ENCODE measurements at places on chromosomes 12 and 14. TPM values are rescaled to one million over a fixed set of nuclear protein-coding genes. Genes with fewer than 3 reads are reported as not detected.

- no peak overlapping the region for H3K27ac ChIP-seq
- no peak for DNase-seq
- no peaks in the 10 kb centered on the region for H3K36me3 ChIP-seq
- no peak overlapping the region for H3K4me3 ChIP-seq
- H3K27me3 ChIP-seq, result no peaks in the 10 kb centered on the region
Measured at GRCh38 chr14:57526942-57527341, 33.3 kb upstream of the CCDC198 start.

DNA sequence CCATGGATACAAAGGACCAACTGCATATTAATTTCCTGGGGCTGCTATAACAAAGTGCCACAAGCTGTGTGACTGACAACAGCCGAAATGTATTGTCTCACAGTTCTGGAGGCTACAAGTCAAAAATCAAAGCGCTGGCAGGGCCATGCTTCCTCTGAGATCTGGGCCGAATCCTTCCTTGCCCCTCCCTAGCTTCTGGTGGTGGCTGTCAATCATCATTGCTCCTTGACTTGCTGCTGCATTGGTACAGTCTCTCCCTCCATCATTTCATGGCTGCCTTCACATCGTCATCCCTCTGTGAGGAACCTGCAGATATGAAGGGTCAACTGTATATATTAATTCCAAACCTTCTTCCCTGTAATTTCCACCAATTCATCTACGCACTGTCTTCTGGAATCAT is 118.3 kb downstream of the EXOC5 start:
- no peaks in the 10 kb centered on the region for H3K36me3 ChIP-seq
- no peak overlapping the region for H3K4me3 ChIP-seq
- no peaks in the 10 kb centered on the region for H3K4me1 ChIP-seq
- no peaks in the 10 kb centered on the region for H3K27me3 ChIP-seq
- H3K27ac ChIP-seq, result no peak overlapping the region

- no peak overlapping the region for H3K4me3 ChIP-seq
- H3K27ac ChIP-seq, result no peak overlapping the region
- H3K36me3 ChIP-seq, result no peaks in the 10 kb centered on the region
- no peak for DNase-seq
- no peaks in the 10 kb centered on the region for H3K27me3 ChIP-seq
Measured at GRCh38 chr12:89994911-89995310, 286.3 kb upstream of the ATP2B1 start.

- no peak overlapping the region for H3K4me3 ChIP-seq
- DNase-seq, result no peak
- no peaks in the 10 kb centered on the region for H3K36me3 ChIP-seq
Measured at GRCh38 chr14:99134516-99135046, 137.4 kb downstream of the BCL11B start.

- DNase-seq, result no peak
- peak overlapping the region; percentile 95 for H3K27ac ChIP-seq
- H3K4me1 ChIP-seq, result peaks cover 58% of the 10 kb centered on the region
- no peak overlapping the region for H3K4me3 ChIP-seq
- no peaks in the 10 kb centered on the region for H3K36me3 ChIP-seq
Measured at GRCh38 chr12:6425590-6426531, 18.9 kb upstream of the CD27 start.

- no peaks in the 10 kb centered on the region for H3K36me3 ChIP-seq
- no peaks in the 10 kb centered on the region for H3K27me3 ChIP-seq
- DNase-seq, result no peak
- no peak overlapping the region for H3K4me3 ChIP-seq
- no peak overlapping the region for H3K27ac ChIP-seq
- no peaks in the 10 kb centered on the region for H3K4me1 ChIP-seq
Measured at GRCh38 chr14:77485901-77486678, 12.5 kb downstream of the ISM2 start.

DNA sequence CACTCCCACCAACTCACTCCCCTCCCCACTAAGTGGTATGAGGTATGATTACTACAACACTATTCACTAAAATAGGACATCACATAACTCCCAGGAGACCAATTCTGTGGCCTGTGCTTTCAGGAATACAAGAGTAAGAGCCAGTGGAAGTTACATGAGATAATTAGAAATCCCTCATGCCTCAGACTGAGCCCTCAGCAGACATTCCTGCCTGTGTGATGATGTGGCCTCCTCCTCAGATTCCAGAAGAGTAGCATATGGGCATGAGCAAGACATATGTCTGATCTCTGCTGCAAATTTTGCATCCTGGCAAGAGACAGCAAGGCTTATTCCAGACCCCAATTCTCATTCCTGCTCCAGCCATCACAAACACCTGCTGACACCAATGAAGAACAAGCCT is 46.0 kb upstream of the BMP4 start:
- H3K4me1 ChIP-seq, result no peaks in the 10 kb centered on the region
- no peak overlapping the region for H3K27ac ChIP-seq
- no peaks in the 10 kb centered on the region for H3K27me3 ChIP-seq
- no peaks in the 10 kb centered on the region for H3K36me3 ChIP-seq
- DNase-seq, result no peak
- H3K4me3 ChIP-seq, result no peak overlapping the region

The SMCO3 gene
- total RNA-seq, result not detected

GRCh38 chr12:113559466-113559865 is 87.8 kb upstream of the LHX5 start:
- no peaks in the 10 kb centered on the region for H3K4me1 ChIP-seq
- no peak for DNase-seq
- no peak overlapping the region for H3K27ac ChIP-seq
- no peaks in the 10 kb centered on the region for H3K27me3 ChIP-seq
- no peak overlapping the region for H3K4me3 ChIP-seq

DNA sequence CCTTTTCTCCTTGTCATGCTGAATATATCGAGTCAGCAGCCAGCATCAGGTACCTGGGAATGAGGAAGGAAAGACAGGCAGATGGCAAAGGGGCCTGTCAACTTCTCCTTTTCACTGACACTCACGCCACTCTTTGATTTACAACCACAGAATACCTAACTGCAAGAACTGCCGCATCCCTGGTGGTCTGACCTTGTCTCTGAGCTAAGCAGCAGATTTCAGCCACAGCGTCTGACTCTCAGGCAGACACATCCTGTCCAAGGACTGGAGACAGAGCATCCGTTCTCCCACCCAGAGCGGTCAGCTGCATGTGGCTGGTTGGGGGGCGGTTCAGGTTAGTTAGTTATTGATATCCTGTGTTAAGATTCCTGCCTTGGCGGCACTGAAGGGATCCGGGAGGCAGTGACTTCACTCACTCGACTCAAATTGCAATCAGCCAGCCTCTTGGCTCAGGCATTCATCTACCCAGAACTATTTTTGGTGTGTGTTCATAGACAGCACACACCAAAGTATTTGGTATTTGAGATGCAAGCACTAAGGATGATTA is 11.2 kb upstream of the MAP1LC3B2 start:
- H3K27ac ChIP-seq, result no peak overlapping the region
- no peaks in the 10 kb centered on the region for H3K36me3 ChIP-seq
- H3K27me3 ChIP-seq, result peaks cover 2% of the 10 kb centered on the region
- H3K4me1 ChIP-seq, result no peaks in the 10 kb centered on the region
- DNase-seq, result no peak

The KRT82 gene
- not detected for total RNA-seq

GRCh38 chr12:53703756-53704155 is 23.5 kb downstream of the CALCOCO1 start:
- H3K4me1 ChIP-seq, result no peaks in the 10 kb centered on the region
- H3K27ac ChIP-seq, result no peak overlapping the region
- no peaks in the 10 kb centered on the region for H3K36me3 ChIP-seq
- peaks cover 80% of the 10 kb centered on the region for H3K27me3 ChIP-seq
- DNase-seq, result no peak

The SLC35E3 gene
- total RNA-seq, result 8.2 TPM

The SERPINA10 gene
- total RNA-seq, result not detected

GRCh38 chr14:83342590-83342989 is 1808.9 kb upstream of the SEL1L start:
- H3K27me3 ChIP-seq, result no peaks in the 10 kb centered on the region
- H3K27ac ChIP-seq, result no peak overlapping the region
- no peaks in the 10 kb centered on the region for H3K4me1 ChIP-seq
- H3K4me3 ChIP-seq, result no peak overlapping the region

- peaks cover 5% of the 10 kb centered on the region for H3K4me1 ChIP-seq
- DNase-seq, result no peak
- H3K27ac ChIP-seq, result no peak overlapping the region
- no peaks in the 10 kb centered on the region for H3K27me3 ChIP-seq
Measured at GRCh38 chr12:7951671-7952070, 15.7 kb upstream of the SLC2A3 start.

GRCh38 chr12:103705927-103706326 is 118.9 kb downstream of the STAB2 start:
- no peak for DNase-seq
- H3K27ac ChIP-seq, result no peak overlapping the region
- H3K36me3 ChIP-seq, result no peaks in the 10 kb centered on the region
- H3K27me3 ChIP-seq, result peaks cover 9% of the 10 kb centered on the region

- H3K36me3 ChIP-seq, result no peaks in the 10 kb centered on the region
- H3K4me1 ChIP-seq, result peaks cover 14% of the 10 kb centered on the region
- peak within 1 kb of the TSS; percentile 62 for H3K4me3 ChIP-seq
- no peak within 1 kb of the TSS for H3K27ac ChIP-seq
- peak; percentile 55 for DNase-seq
Measured at GRCh38 chr14:104977681-104978653, at the start of gene AHNAK2. AHNAK2 (minus strand) TSS chr14:104978374; CDS start chr14:104978237, 137 bp downstream.

The XPOT gene
- total RNA-seq, result 119 TPM

GRCh38 chr12:119642986-119643385 is 24.9 kb upstream of the PRKAB1 start:
- H3K36me3 ChIP-seq, result no peaks in the 10 kb centered on the region
- peaks cover 20% of the 10 kb centered on the region for H3K27me3 ChIP-seq
- H3K4me1 ChIP-seq, result no peaks in the 10 kb centered on the region
- no peak for DNase-seq

- peaks cover 55% of the 10 kb centered on the region for H3K36me3 ChIP-seq
- peak overlapping the region; percentile 44 for H3K4me3 ChIP-seq
- no peaks in the 10 kb centered on the region for H3K27me3 ChIP-seq
Measured at GRCh38 chr14:58353516-58354299, 42.0 kb upstream of the TOMM20L start.

DNA sequence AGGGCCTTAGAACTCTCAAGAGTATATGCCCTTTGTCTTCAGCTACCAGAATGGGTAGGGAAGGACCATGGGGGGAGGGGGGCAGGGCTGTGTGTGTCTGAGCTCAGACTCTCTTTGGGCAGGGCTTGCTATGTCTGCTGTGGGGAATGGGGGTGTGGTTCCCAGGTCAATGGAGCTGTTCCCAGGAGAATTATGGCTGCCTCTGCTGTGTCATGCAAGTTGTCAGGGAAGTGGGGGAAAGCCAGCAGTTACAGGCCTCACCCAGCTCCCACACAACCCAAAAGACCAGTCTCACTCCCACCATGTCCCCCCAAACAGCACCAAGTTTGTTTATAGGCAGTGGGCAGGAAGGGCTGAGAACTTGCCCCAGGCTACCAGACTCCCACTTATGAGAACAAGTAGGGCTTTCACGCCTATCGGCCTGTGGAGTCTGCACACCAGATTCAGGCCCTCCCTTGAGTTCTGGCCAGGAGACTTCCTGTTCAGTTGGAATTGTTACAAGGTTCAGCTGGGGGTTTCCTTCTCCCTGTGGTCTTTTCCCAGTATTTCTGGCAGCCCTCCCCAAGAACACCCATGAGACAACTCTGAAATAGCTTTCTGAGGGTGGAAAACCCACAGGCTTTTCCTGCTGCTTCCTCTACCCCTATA is 6.1 kb upstream of the SERPINA11 start:
- no peaks in the 10 kb centered on the region for H3K36me3 ChIP-seq
- no peak overlapping the region for H3K4me3 ChIP-seq
- H3K4me1 ChIP-seq, result peaks cover 3% of the 10 kb centered on the region
- no peak overlapping the region for H3K27ac ChIP-seq
- no peak for DNase-seq

- H3K36me3 ChIP-seq, result no peaks in the 10 kb centered on the region
- DNase-seq, result peak; percentile 14
- peaks cover 10% of the 10 kb centered on the region for H3K4me1 ChIP-seq
- no peak overlapping the region for H3K27ac ChIP-seq
- no peak overlapping the region for H3K4me3 ChIP-seq
- no peaks in the 10 kb centered on the region for H3K27me3 ChIP-seq
Measured at GRCh38 chr14:99129211-99129696, 142.7 kb downstream of the BCL11B start.

- DNase-seq, result peak; percentile 75
- peaks cover 12% of the 10 kb centered on the region for H3K4me1 ChIP-seq
- H3K4me3 ChIP-seq, result no peak overlapping the region
- H3K27ac ChIP-seq, result no peak overlapping the region
- H3K27me3 ChIP-seq, result peaks cover 18% of the 10 kb centered on the region
Measured at GRCh38 chr12:54294152-54294952, 6.5 kb downstream of the NFE2 start.

The PDZRN4 gene
- total RNA-seq, result not detected

The SYNE3 gene
- 86.2 TPM for total RNA-seq

DNA sequence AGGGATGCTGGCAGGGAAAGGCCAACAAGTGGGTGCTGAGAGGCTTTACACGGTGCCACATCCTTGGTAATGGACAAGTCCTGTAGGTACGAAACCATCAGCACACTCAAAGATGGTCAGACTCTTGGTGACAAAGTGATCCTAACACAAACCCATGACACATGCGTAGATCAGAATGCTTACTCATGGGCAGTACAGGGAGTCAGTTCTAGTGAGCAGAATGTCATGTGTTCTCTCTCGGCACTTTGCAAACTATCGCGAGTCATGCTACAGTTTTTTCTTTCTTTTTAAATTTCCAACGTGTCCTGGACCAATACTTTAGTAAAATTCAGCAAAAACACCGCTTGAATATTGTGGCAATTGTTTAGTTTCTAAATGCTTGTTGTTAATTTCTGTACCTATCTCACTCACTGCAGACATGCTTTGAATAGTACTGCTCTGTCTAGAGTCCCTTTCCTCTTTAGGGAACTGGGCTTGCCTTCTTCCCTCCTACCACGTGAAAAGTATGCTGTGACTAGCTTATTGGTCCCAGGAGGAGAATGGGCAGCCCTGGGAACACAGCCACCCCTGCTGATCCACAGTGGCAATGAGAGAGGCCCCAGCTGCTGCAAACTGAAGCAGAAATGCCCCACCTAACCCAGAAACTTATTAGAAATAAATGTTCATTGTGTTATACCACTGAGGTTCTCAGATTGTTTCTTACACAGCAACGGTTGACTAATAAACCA is 62.4 kb downstream of the UBR7 start:
- no peak for DNase-seq
- H3K36me3 ChIP-seq, result peaks cover 8% of the 10 kb centered on the region
- no peak overlapping the region for H3K27ac ChIP-seq
- no peak overlapping the region for H3K4me3 ChIP-seq
- peaks cover 5% of the 10 kb centered on the region for H3K4me1 ChIP-seq

The OR4Q2 gene
- total RNA-seq, result not detected

GRCh38 chr12:123449249-123449733 is 8.6 kb upstream of the SNRNP35 start:
- no peaks in the 10 kb centered on the region for H3K36me3 ChIP-seq
- H3K27ac ChIP-seq, result peak overlapping the region; percentile 95
- H3K4me3 ChIP-seq, result peak overlapping the region; percentile 35
- DNase-seq, result no peak

GRCh38 chr14:51868405-51868804 is 8.0 kb downstream of the GNG2 start:
- H3K4me3 ChIP-seq, result no peak overlapping the region

DNA sequence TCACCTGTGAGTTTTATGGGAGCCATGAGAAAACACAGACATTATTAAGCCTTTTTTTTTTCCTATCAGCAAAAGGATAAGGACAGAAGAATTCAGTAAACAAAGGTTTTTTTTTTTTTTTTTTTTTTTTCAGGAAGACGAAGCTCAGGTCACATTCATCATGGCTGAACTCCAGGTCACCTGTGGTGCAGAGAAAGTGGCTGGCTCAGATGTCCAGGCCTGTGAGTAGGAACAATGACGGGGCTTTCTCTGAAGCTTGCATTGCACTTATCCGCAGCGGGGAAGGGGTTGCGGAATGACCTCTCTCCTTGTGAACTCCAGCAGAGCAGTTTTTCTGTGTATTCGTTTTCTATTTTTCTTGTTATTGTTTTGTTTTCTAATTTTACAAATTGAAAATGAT is 759.6 kb upstream of the TMEM132C start:
- H3K4me3 ChIP-seq, result no peak overlapping the region
- H3K36me3 ChIP-seq, result no peaks in the 10 kb centered on the region
